ENCODE measurements at places on chromosomes 11 and 22.
A peak's percentile ranks its signal among the peaks of the same experiment; 100 is the strongest.

DNA sequence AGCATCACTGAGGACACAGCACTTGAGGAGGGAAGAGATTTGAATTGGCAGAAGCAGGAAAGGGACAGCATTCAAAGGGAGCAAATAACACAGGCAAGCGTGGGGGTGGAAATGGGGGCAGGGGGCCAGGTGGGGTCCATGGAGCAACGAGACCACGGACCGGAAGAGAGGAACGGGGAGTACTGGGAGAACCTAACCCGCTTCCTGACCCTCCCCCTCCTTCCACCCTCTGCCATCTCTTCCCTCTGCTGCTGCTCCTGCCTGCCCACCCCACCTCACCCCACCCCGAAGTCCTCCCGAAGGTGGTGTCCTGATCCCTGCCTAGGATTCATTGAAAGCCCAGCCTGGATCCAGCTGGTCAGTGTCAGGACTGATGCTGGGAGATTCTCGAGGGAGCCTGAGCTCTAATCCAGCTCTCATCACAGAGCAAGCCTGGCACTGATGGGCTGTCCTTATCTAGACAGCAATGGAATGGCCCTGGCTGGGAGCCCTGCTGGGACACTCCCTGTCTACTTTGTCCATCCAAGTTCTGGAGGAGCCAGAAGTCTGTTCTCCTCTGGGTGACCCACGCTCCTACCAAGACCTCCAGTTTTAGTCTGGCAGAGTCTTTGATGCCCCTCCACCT, 105.0 kb downstream of the TRIM29 start:
- no peak for DNase-seq

DNA sequence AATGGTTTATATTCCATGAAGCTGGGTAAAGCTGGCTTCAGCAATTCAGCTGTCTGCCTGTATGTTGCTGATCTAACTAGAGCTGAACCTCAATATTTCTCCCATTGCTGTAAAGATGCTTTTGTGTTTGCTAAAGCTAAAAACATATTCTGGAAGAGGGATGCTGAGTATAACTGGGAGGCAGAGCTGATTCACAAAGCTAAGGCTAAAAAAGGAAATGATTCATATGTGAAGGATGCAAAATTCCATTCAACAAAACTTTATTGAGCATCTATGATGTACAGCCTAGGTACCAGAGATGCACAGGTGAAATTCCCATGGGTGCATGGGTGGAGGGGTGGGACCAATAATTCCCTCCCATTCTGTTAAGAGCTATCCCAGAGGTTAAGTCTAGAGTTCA, 193.9 kb downstream of the KIF18A start:
- DNase-seq = no peak

DNA sequence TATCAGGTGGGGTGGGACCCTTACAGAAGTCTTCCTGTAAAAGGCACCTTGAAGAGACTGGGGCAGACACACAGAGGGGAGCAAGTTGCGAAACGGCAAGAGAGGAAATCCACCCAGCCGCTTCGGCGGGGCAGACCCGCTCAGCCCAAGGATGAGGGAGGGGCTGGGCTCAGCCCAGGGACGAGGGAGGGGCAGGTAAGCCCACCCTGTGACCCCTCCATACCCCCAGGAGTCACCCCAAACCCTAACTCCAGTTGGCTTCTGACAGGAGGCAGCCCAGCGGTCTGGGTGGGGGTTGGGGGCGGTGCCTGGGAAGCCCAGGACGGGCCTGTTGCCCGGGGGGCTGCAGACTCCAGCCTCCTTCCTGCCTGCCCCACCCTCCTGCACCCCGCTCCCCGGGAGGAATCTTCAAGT, 965 bp downstream of the OSBPL5 start:
- DNase-seq = no peak

- no peak for DNase-seq
These were observed 6.8 kb downstream of the TOM1 start for GRCh38 chr22:35306350-35306967.

DNA sequence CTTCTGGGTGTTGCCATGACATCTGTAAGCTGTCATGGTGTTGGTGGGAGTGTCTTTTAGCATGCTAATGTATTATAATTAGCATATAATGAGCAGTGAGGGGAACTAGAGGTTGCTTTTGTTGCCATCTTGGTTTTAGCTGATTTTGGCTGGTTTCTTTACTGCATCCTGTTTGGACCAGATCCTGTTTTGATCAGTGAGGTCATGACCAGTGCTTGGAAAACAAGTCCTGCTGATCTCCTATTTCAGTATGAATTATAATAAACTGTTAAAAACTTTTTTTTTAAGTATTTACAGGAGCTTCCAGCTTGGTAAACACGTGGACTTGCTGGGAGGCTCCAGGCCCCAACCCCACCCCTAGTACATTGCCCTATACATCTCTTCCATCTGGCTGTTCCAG, 30.5 kb upstream of the P4HA3 start:
- DNase-seq = no peak

DNA sequence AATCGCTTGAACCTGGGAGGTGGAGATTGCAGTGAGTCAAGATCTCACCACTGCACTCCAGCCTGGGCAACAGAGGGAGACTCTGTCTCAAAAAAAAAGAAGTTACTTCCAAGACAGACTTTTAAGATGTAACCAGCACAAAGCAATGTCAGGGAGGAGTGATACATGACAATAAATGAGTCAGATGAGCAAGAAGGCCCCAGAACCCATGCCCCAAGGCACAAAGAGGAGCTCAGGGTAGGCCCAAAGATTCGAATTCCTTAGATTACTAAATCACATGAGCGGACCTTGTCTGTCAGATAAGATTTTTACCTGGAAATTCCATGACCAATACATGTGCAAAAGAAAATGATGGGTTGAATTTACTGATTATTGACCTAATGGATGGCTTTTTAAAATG, 10.5 kb upstream of the JHY start:
- no peak for DNase-seq

DNA sequence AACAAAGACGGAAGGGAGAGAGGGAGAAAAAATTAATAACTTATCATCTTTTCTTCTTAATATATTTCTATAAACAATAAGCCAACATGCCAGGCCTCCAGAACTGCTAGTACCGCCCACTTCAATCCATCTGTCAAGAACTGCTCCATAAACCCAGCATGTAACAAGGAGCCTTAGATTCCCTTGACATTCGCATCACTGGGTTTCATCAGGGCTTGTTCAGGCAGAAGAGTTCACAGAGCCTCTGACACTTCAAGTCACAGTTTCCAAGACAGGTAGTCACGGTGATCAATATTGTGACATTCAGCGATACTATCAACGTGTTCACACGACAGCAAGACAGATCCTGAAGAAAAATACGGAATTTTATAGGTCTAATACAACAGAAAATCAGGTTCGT, 61.7 kb downstream of the LARGE2 start:
- no peak for DNase-seq

GRCh38 chr11:44622721-44623258, 57.3 kb downstream of the CD82 start:
- DNase-seq = no peak

- no peak for DNase-seq
These were observed 47.8 kb upstream of the SERPIND1 start for GRCh38 chr22:20725987-20726558.

DNA sequence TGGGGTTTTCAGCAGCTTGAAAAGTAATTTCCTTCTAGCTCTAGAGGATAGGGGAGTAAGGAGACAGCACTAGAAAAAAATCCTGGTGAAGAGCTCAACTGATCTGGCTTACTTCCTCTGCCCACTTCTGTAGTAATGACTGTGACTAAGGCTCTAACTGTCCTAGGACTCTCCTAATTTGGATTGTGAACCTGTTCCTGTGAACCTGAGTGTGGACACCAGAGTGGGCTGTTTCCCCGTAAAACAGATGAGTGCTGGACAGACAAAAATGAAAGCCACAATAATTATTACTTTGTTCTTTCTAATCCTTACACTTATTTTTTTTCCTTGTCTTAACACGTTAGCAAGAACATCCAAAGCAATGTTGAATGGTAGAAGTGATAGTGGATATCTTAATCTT, 154.1 kb downstream of the AASDHPPT start:
- DNase-seq = no peak

GRCh38 chr11:61635787-61636186, 44.4 kb upstream of the DAGLA start:
- no peak for DNase-seq

DNA sequence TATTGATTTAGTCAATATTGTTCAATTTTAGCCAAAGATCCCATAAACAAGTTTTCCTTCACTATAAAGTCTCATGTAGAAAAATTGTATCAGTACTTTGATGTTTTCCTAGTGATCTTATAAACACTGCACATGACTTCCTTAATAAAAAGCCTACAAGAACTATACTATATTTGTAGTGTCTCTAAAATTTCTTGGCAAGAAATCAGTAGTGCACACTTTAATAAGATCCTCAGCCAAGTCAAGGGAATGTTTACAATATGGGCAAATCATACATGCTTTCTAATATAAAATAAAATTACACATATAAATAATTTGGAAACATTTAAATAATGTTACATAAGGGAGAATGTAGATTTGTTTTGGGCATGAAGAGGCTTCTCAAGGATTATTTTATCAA, 203.0 kb upstream of the CCDC179 start:
- no peak for DNase-seq

- DNase-seq = no peak
These were observed 47.9 kb upstream of the SUSD2 start for GRCh38 chr22:24133187-24133965.

- DNase-seq = no peak
These were observed 36.7 kb downstream of the TPBGL start for GRCh38 chr11:75277211-75277805.

- DNase-seq = no peak
These were observed 92.8 kb upstream of the KCNQ1OT1 start for GRCh38 chr11:2792381-2793250.

GRCh38 chr11:128709402-128709801, 15.5 kb downstream of the FLI1 start:
- peak; percentile 99 for DNase-seq

- no peak for DNase-seq
These were observed 870.3 kb upstream of the RAG2 start for GRCh38 chr11:37468344-37468743.

GRCh38 chr11:7974668-7975067, 9.4 kb upstream of the NLRP10 start:
- DNase-seq = no peak

DNA sequence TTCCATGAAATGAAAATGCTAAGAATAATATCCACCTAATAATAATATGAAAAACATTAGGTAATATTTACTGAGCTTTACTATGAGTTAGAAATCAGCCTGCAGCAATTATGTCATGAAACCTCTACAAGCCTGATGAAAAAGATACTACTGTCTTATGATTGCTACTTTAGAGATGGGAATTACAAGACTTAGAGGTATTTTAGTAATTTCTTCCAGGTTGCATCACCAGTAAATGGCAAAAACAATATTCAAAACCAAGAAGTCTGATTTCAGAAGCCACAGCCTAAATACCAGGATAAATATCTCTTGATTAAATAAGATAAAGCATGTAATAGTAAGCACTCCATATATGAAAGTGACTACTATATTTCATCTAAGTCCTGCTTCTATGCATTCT, 13.8 kb downstream of the OR5B21 start:
- no peak for DNase-seq

DNA sequence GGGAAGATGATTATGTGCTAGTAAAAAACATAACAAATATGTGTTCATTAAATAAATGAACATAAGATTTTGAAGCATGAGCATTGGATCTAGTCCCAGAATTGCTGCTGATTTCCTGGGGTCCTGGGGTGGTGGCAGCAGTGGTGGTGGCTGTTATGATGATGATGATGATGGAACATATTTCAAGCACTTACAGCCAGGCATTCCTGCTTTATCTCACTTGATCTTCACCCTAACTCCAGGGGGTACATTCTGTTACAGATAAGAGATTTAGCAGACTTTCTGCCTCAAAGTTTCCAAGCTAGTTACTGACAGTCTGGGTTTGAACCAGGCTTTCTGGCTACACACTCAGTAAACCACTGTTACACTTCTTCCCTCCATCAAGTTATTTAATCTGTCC, 5.2 kb downstream of the TRAPPC4 start:
- DNase-seq = peak; percentile 30

GRCh38 chr11:130190371-130190881, 30.8 kb downstream of the ST14 start:
- DNase-seq = no peak

DNA sequence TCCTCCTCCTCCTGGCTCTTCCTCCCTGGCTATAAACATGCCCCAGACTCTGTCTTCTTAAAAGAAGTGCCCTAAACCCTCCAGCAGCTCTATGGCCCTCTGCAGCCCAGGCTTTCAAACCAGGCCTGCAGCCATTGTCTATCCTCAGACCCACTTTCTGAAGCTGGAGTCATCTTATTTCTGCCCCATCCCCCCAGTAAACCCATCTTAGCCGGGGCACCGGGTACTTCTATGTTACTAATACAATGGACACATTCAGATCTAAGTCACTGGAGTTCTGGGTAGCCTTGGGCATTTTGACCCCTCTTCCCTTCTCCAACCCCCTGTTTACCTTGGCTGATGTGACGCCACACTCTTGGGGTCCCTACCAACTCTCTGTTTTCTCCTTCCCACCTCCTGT, 29.7 kb upstream of the CACNG2 start:
- DNase-seq = no peak

- no peak for DNase-seq
These were observed 59.2 kb upstream of the CRTAM start for GRCh38 chr11:122779047-122779629.

DNA sequence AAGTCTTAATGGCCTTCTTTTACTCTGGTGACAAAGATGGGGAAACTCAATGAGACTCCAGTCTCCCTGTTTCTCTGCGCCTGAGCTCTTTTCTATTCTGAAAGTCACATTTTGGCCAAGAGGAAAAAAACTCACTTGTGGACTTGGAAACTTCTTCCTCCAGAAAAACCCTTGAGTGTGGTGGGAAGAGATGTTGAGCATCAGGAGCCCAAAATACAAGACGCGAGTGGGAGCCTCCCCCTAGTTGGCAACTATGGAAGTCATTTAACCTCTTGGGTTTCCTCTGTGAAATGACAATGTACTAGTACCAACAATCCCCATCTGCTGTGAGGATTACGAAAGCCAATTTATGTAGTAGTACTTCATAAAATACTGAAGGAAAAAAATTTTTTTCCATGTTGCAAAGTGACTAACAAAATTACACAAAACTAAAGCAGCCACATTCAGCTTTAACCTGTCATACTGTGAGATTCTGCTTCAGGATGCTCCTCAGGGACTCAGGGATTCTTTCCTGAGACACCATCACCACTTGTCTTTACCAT, 524 bp upstream of the SLC25A17 start:
- no peak for DNase-seq

DNA sequence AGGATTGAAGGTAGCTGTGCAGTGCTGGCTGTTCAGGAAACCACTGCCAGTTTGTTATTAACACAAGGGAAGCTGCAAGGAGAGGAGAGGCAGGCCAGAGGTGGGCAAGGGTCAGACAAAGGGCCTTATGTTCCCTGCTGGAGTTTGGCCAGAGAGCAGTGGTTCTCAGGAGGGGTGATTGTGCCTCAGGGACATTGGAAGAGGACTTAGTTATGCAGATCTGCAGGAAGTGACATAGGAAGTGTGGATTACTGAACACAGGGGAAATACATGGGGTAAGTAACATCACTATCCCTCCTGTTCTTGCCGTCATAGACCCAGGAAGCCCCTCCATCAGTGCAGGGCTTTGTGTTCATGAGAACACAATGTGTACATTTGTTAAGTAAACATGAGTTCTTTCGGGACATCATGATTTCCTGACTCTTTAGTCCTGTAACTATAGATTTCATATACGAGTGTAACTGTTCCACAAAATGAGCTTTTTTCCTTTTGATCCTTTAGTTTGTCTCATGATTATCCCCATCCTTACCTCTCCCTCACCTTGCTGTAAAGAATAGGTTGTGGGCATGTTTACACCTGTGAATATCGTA, 5.9 kb downstream of the SRRD start:
- no peak for DNase-seq
